ENCODE measurements at places on chromosomes 5 and 9.

GRCh38 chr9:80784647-80785046 lies 904.7 kb downstream of the TLE1 start:
- DNase-seq, result no peak

- no peak for DNase-seq
These were observed 169.7 kb upstream of the CD180 start for GRCh38 chr5:67366276-67366675.

DNA sequence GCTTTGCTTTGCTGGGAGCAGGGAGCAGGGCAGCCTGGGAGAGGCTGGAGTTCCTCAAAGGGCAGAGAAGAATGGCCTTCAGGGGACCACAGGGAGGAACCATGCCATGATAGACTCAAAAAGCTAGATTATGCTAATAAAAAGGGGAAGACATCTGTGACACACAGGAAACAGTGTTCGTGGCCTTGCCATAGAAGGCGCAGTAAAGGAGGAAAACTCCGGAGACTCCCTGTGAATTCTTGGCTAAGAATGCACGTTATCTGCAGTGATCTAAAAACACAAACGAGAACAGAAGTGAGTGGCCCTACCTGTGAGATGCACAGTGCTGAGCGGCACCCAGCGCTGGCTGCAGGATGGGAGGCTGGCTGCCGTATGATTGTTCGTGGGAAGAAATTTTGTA lies 15.9 kb upstream of the LTC4S start:
- no peak for DNase-seq

GRCh38 chr5:115594128-115595047 lies 7.9 kb downstream of the TICAM2 start:
- DNase-seq, result no peak

- no peak for DNase-seq
These were observed 103.2 kb downstream of the USP20 start for GRCh38 chr9:129938291-129938979.

DNA sequence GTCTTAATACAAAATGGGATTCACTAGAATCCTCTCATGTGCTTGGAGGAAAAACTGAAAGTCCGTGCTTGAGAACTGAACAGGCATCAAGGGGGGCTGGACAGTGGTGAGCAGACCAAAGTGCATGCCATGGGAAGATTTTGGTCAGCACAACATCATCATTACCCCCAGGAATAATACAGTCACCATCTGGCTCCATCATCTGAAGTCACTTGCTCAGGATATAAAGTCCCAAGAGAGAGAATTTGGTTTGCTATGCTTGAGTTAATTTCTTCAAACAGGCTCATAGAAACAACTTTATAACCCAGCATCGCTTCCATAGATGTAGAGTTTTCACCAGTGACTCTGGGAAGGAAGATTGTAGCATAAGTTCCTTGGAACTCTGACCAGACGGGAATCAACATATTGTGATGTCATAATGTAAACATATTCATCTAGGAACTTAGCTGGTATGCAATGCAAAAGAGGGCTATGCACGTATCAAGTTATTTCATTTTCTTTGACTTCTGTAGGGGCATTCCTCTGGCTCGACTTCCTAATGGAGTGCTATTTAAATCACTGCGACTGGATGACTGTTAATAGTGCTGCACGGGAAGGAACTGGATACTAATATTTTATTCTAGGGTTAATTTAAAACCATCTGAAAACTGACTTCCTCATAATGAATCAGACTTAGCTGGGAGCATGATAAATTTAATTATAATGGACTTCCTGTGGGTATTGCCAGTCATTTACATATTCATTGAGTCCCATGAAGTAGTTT lies 145.2 kb downstream of the MTRR start:
- DNase-seq, result no peak

DNA sequence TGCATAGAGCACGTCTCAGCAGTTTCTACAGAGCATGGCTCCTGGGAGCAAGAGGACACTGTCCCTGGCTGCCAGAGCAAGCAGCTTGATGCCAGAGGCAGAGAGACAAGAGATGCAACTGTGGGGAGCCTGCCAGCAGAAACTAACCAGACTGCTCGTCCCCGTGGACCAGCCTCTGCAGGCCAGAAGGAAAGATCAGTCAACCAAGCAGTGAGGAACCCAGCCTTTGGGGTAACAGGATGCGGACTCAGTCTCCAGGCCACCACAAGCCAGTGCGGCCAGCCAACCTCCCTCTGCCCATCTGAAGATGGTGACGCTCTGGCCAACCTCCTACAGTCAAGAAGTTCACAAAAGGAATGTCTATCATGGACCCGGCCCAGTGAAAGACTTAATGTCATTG lies 3.7 kb downstream of the SURF4 start:
- DNase-seq, result no peak

GRCh38 chr9:6096821-6097220 lies 81.4 kb upstream of the RANBP6 start:
- no peak for DNase-seq

GRCh38 chr5:144198386-144198785 lies 27.7 kb downstream of the KCTD16 start:
- DNase-seq, result no peak

- no peak for DNase-seq
These were observed 5.2 kb upstream of the FAM13B start for GRCh38 chr5:138037907-138038633.

DNA sequence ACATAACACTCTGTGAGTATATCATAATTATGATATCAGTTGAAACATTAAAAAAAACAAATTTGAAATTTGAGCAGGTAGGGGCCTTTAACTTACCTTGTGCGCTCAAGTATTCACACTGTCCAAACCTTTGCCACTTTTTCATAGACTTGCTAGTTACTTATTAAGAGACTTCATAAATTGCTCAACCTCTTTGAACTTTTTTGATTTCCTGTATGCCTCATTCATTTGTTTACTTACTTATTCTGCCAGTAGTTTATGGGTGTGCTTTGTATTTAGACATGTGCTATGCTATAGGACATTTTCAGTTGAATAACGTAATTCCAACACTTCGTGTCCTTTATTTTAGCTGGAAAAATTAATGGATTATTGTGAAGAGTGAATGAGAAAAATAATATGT lies 204.8 kb downstream of the HCN1 start:
- no peak for DNase-seq

GRCh38 chr5:96714951-96715451 lies 52.8 kb downstream of the CAST start:
- DNase-seq, result no peak

DNA sequence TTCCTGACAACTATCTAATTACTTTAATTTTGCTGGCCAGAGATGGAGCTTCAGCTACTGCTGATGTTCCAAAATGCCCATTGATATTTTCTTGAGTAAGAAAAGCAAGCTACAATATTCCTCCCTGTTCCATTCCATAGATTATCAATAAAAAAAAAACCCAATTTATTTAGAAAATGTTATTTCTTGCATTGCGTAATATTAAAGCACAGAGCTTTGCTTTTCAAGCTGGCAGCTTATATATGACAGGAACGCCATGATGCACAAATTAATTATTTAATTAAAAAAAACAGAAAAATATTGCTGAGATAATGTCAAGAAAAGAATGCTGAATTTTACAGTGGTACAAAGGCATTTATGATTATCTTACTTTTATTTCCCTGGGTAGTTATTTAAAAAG lies 47.9 kb downstream of the TRPM3 start:
- DNase-seq, result no peak

DNA sequence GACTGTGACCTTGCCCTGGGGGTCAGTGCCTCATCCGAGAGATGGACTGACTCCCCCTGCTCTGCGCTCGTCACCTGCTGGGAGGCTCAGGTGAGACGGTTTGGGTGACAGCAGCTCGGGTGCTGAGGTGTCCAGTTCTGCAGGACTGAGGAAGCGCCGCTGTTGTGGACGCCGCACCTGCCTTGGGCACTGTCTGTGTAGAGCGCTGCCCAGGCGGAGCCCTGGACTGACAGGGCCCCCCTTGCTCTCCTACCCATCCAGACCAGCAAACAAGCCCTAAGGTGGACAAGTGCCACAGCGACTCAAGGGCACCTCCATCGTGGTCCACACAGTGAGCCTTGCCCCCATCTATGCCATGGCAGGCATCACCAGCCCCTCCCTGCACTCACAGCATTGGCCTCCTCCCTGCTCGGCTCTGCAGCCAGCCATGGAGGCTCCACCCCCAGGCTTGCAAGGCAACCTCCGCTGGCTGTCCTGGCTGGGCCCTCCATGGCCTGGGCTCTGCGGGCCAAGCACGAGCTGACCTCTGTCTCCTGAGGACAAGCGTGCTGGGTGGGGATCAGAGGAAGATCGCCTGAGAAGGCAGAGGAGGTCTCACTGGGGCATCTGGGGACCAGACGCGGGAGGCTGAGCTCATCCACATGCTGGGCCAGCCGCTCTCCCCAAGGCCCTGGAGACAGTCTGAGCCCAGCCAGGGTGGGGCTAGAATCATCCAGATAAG lies 87.1 kb upstream of the COL5A1 start:
- no peak for DNase-seq

DNA sequence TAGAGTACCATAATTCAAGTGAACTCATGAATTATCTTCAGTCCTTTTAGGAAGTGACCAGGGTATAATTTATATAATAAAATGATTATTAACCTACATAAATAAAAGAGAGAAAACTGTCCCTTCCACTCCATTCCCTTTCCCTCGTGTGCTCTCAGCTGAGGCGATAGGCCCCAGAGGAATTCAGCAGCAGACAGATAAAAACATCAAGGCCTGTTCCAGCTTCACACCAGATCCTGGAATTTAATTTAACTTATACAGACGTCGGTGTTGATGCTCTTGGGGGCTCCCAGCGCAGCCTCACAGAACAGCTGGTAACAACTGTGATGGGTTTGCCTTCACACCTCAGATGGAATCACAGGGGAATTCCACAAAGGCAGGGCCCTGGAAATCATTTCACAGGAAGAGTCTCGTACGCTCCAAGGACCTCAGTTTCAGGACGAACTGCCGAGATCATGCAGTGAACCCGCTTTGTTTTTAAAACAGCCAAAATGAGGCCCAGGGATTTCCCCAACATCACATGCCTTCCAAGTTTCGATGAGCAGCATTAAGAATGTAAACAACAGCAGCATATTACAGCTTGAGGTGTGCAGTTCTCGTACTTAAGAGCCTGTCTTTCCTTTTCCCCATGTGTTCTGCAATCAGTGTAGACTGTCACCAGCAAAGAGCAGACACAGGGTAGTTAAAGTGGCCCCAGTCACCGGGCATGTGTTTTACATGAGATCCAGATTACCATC lies 73.6 kb upstream of the ALDH1B1 start:
- DNase-seq, result no peak

DNA sequence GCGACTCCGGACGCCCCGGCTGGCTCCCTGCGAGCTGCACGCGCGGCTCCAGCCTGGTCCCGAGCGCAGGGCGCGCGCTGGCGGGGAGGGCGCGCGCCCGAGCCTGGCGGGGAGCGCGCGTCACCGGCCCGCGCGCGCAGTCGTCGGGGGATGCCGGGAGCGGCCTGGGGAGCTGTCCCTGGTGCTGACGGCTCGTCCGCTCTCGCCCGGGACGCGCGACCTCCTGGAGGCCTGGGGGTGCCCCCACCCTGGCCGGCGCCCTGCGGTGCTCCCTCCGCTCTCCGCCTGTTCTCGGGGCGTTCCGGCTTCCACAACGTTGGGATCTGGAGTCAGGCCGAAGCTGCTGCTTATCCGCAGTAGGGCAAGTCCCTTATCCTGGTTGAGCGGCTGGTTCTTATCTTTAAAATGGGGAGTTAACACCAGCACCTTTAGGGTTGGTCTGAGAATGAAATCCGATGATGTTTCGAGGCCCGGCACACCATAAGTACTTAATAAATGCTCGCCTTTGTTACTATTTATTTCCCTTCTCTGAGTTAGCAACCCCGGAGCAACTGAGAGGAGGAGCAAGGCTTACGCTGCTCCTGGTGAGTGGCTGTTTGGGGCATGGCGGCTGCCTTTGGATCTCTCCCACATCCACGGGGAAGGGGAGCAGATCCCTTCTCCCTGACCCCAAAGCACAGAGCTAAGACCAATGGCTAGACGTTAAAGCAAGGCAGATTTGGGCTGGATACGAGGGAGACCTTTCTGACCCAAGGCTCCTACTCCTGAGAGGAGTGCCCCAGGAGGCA lies at the start of gene FAM163B:
Gene FAM163B (minus strand): TSS at position 79 of the 788 bp plus-strand sequence. CDS start 29,166 bp downstream, outside the sequence.
- DNase-seq, result peak; percentile 9

DNA sequence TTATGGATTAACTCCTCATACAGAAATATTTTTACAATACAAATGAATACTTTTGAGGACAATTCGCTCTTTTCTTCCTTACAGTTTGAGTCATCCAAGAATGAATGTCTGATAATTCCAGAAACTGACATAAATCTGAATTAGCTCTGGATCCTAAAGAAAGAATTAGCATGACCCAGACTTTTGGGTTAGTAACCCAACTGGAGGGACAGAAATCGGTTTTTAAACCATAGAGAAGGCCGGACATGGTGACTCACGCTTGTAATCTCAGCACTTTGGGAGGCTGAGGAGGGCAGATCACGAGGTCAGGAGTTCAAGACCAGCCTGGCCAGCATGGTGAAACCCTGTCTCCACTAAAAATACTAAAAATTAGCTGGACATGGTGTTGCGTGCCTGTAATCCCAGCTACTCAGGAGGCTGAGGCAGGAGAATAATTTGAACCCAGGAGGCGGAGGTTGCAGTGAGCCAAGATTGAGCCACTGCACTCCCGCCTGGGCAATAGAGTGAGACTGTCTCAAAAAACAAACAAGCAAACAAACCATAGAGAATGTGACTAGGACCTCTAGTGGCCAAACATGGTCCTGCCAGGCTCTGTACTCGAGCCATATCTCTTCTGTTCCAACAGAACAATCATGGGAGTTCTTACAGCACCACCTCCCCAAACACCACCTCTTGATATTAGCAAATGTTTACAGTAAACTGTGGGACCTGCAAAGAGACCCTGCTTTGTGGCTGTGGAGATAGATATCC lies 44.8 kb downstream of the LURAP1L start:
- DNase-seq, result no peak

- no peak for DNase-seq
These were observed 33.9 kb downstream of the SLC24A2 start for GRCh38 chr9:19754921-19755320.

GRCh38 chr5:136734628-136735027 lies 369.3 kb upstream of the TRPC7 start:
- DNase-seq, result no peak

- no peak for DNase-seq
These were observed 36.9 kb upstream of the EXOC3 start for GRCh38 chr5:406041-406440.

GRCh38 chr9:96327694-96328352 lies 25.8 kb upstream of the HSD17B3 start:
- DNase-seq, result no peak

- DNase-seq, result no peak
These were observed 32.2 kb upstream of the ANGPTL2 start for GRCh38 chr9:127154390-127155191.

- DNase-seq, result no peak
These were observed 6.4 kb downstream of the ENG start for GRCh38 chr9:127847833-127848755.

Data from stimulated activated CD4-positive, alpha-beta T cell treated with anti-CD3 and anti-CD28 coated beads, Interleukin-15, amount 100 ng/mL, for 1 hour (primary cell).